ENCODE measurements at places on chromosomes 7 and 10. TPM values are rescaled to one million over a fixed set of nuclear protein-coding genes. Genes with fewer than 3 reads are reported as not detected.

ITIH5 gene
- not detected for total RNA-seq

TLL2 gene
- total RNA-seq, result 3.3 TPM

DNA sequence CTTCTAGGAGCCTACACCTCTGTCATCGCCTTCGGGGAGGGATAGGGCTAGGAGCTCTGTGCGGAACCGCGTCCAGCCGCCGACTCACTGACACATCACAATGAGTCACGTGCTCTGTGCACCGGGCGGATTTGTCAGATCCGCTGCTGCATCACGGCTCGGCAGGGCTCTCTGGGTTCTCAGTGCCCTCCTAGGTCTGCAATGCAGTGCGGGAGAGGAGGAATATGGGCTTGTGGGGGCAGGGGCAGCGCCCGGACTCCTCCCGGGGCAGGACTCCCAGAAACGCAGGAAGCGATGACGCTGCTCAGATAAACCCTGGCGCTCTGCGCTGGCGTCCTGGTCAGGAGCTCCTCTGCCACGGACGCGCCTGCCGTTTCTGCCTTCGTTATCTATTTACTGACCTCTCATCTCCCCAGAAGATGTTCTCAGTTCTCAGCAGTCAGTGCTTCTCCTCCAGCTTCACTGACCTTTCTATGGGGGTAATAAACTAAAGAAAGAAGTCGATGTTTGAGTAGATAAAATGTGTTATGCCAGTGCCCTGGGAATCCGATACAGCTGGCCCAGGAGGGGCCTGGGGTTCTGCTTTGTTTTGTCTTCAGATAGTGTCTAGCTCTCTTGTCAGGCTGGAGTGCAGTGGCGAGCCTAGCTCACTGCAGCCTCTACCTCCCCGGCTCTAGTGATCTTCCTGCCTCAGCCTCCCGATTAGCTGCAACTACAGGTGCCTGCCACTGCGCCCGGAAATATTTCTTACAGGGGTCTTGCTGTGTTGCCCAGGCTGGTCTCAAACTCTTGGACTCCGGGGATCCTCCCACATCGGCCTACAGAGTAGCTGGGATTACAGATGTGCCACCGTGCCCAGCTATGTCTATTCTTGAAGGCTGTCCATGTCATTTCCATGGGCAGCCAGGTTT, 22.8 kb upstream of the ITGB1 start:
- peak; percentile 88 for DNase-seq

- no peak for DNase-seq
Observed at GRCh38 chr10:5288359-5288758, 76.4 kb upstream of the UCN3 start.

GRCh38 chr10:1416456-1417037, 320.8 kb downstream of the ADARB2 start:
- DNase-seq, result no peak

CTAGE4 gene
- total RNA-seq, result 2.8 TPM

DNA sequence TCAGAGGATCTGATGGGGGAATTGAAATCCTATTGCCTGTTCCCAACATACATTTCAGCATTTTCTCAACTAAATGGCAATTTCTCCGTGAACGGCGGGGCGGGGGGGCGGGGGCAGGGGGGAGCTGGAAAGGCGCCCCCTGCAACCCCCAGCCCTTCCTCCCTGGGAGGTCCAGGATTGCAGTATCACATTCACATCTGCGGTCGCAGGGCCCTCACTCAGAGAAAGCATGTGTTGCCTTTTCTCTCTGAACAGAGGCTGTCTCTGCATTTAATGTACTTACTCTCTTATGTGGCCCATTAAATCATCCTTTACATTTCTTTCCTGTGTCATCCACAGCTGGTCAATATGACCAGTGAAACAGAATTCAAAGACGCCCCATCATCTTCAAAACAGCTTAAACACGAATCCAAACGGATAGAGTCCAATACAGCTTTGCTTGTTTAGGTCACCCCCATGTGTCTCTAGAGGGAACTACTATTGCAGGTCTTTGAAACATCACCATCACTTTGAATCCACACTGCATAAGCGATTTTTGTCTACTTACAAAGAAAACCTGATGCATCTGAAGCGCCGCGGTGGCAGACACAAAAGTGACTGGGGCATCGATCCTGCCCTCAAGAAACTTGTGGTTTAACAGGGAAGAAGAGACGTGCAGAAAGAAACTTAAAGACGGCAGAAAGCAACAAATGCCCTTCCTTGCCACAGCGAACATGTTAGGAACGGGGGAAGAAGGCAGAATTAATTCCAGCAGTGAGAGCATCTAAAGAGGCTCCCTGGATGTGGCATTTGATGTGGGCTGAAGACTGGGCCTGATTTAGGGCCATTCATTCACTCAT, 17.0 kb upstream of the ECHDC3 start:
- peak; percentile 23 for DNase-seq

WIPF3 gene
- 0.36 TPM for total RNA-seq

DNA sequence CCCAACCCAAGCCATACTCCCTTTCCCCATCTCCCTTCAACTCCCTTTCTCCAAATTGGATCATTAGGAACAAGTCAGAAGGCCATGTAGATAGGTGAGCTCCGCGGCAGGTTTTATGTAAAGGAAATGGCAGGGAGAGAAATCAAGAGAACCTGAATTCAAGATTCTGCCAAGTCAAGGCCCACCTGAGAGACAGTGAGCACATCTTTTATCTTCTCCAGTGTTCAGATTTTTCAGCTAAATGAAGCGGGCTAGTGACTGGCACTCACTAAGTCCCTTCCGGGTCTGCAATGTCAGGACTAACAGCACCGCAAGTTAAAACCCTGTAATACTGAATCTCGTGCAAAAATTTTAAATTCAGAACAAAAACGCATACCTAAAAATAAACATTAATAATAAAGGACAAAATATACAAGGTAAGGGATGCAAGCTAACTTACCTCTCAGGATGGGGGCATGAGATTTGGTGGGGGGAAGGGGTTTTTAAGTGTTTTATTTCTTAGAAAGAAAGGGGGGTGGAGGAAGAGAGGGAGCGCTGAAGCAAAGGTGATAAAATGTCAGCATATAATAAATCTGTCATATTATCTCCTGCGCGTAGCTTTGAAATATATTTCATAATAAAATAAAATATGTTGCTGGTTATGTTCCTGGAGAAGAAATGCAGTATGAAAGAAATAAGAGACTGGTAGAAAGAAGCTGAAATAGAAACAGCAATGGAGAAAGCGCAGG, 17.6 kb downstream of the TCAF1 start:
- no peak for DNase-seq

NEUROD6 gene
- not detected for total RNA-seq

GRCh38 chr7:139702811-139703486, 74.8 kb downstream of the HIPK2 start:
- no peak for DNase-seq

DNA sequence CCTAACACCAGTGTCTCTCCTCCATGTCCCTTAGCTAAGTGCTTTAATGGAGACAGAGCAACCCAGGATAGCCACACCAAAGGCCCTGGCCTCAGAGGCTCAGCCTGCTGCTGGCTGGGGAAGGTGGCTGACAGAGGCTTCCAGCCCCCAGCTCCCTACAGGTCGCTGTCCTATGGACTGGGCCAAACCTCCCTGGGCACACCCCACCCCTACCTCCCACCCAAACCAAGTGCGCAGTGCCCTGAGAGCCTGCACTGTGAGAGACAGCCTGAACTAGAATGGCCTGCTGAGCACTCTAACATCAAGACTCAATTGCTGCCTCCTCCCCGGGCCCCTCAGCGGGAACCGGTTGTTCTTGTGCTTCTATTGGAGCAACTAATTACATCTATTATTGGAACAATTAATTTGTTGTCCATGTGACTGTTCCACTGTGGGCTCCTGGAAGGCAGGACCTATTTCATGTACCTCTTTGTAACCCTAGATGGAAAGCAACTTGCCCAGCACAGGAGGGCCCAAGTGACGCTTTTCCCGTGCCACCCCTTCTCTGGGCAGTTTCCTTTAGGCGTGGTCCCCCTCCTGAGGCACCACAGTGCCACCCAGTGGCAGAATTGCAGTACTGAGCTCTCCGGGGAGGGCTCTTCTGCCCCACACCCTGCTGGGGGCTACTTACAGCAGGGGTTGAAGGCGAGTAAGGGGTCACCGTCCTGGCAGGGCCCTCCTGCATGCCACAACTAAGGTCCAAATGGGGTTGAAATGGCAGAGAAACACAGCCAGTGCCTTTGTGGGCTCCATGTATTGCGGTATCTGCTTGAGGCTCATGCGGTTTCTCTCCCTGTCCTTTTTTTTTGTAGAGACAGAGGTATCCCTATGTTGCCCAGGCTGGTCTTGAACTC, 63.7 kb upstream of the WAPL start:
- no peak for DNase-seq

GRCh38 chr7:38171623-38172391, 6.2 kb upstream of the STARD3NL start:
- DNase-seq, result no peak

GRCh38 chr10:26488344-26488743, 50.2 kb downstream of the APBB1IP start:
- no peak for DNase-seq
